ENCODE measurements at places on chromosomes 13 and 19. TPM values are rescaled to one million over a fixed set of nuclear protein-coding genes. Genes with fewer than 3 reads are reported as not detected.

- peak; percentile 83 for DNase-seq
These were observed 692 bp upstream of the ZNF580 start for GRCh38 chr19:55640043-55640576.

DNA sequence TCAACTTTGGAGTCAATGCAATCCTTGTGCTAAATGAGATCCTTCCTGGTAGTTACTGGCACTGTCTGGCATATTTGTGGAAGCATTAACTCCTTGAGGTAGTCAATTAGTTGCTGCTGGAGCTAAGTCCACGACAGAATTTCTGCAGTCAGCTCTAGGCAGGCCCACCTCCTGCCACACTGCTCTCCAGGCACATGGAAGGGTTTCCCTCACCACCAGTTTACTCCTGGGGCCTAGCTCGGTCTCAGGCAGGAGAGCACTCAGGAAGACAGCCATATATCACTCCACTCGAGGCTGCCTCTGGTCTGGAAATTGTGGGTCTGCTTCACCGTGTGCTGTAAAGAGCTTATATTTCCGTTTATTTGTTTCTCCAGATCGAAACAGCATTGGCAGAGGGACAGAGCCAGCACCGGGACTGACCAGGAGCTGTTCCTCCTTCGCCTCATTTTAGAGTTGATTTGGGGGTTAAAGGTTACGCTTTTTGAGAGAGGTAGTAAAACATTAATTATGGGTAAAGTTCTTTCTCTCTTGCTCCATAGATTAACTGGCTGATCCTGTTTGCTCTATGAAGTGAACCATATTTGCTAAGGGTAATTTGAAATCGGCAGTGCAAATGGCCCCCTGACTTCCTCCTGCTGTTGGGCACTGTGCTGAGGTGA, 20.6 kb upstream of the GTF3A start:
- DNase-seq: no peak

- DNase-seq: no peak
These were observed 37.3 kb downstream of the KDM4B start for GRCh38 chr19:5006201-5006600.

DNA sequence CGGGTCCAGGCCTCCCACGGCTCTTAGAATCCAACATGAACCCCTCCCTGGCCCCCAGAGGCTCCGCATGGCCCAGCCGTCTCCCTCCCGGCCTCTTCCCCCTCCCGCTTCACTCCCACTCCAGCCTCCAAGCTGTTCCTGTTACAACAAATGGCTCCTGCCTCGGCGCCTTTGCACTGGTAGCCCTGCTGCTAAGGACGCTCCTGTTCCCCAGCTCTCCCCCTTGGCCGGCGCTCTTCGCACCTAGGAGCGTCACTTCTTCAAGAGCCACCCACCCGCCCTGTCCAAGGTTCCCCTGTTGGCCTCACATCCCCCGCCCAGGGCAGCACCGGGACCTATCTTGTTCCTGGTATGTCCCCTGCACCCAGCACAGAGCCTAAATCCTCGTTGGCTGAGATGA, 9.4 kb downstream of the CCDC124 start:
- DNase-seq: no peak

Gene KIR2DL1
- not detected for polyA plus RNA-seq

Gene SH2D3A
- polyA plus RNA-seq: 2.6 TPM

Gene ERICH4
- polyA plus RNA-seq: 0.12 TPM

Gene ZNF432
- polyA plus RNA-seq: 10.4 TPM
